Epithelial cell of prostate (primary cell): ENCODE measurements at places on chromosomes 5 and 9.

DNA sequence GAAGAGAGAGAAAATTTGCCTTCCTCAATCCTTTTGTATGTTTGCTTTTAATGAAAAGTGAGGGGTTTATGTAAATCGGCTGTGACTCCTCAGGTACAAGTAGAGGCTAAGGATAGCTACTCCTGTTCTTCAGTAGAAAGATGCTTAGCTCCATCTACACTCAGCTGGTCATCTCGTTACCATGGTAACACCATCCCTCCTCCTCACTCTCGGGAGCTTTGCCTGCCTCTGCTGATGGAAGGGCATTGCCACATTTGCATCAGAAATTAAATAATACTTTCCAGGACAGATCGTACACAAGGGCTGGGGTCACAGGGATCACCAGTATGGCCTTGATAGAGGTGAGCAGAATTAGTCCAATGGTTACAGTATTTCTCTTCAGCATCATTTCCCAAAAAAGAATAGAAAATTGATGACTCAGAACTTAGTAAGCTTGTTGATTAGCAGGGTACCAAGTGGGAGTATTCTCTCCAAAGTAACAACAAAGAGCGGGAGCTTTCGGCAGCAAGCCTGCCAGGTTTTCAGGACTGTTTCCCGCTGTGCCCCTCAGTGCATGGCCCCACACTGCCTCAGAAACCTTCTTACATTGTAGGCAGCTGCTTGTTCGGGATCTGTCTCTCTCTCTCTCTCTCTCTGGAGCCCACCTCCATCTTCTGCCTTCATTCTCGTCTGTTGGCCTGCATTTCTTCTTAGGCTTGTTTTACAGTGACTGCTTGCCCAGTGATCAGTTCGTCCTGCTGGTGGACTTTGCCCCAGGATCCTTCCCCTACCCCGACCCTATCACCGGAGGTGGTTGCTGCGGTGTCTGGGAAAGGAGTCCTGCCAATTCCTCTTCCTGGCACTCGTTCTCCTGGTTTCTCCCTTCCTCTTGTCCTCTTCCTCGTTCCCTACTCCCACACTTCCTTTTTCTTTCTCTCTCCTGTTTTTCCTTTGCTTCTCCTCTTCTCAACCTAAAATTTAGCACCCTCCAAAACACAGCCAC is 51.9 kb upstream of the SNAPC3 start:
- DNase-seq = no peak

- DNase-seq = no peak
Measured at GRCh38 chr5:1481266-1481958, 36.2 kb upstream of the SLC6A3 start.

- DNase-seq = no peak
Measured at GRCh38 chr5:40754381-40755092, 1.2 kb downstream of the TTC33 start.

GRCh38 chr5:170612256-170612678 is 108.4 kb downstream of the KCNIP1 start:
- DNase-seq = no peak

GRCh38 chr5:11302663-11303062 is 541.6 kb upstream of the DAP start:
- DNase-seq = no peak

DNA sequence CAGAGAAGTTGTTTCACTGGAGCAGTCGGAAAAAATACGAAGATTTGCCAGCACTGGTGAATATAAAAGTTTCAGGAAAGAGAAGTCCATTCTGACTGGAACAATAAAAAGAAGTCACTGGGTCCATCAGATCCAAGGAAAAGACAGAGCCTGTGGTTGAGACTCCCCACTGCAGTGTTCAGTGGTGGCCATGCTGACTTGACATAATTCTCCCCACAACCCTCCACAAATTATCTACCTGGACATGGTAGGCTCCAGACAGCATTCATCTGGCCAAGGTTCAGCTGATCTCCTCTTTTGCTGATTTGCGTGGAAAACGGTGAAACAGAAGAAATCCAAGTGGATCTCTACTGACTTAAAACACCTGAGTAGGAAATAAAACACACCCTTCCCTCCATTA is 8.0 kb downstream of the THBS4 start:
- no peak for DNase-seq

- no peak for DNase-seq
Measured at GRCh38 chr5:74020503-74020902, 394.5 kb downstream of the ARHGEF28 start.

- DNase-seq = no peak
Measured at GRCh38 chr9:101417389-101417788, 18.2 kb downstream of the ALDOB start.

- DNase-seq = no peak
Measured at GRCh38 chr5:158011422-158011821, 152.5 kb upstream of the CLINT1 start.

DNA sequence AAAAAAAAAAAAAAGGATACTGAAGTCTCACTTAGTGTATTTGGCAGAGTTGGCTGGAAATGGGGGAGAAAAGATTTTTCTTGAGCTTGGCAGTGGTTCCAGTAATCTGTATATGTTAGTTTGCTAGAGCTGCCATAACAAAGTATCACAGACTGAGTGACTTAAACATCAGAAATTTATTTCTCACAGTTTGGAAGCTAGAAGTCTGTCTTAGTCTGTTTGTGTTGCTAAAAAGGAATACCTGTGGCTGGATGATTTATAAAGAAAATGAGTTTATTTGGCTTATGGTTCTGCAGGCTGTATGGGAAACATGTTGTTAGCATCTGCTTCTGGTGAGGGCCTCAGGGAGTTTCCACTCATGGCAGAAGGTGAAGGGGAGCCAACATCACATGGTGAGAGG is 89.6 kb upstream of the CEP78 start:
- DNase-seq = no peak

- no peak for DNase-seq
Measured at GRCh38 chr9:8857068-8857925, 1057.7 kb upstream of the DMAC1 start.

DNA sequence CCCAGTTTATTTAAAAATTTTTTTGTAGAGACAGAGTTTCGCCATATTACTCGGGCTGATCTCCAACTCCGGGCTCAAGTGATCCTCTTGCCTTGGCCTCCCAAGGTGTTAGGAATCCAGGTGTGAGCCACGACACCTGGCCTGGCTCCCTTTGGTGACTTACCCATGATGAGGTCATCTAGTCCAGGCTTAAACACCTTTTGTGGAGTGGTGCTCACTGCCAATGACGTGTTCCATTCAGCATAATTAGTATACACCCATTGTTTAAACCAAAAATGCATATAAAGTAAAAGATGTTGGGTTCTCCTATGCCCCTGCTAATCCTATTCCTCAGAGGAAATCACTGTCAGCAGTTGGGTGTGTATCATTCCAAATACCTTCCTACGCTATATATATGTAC is 91.0 kb downstream of the HSPA4 start:
- no peak for DNase-seq

DNA sequence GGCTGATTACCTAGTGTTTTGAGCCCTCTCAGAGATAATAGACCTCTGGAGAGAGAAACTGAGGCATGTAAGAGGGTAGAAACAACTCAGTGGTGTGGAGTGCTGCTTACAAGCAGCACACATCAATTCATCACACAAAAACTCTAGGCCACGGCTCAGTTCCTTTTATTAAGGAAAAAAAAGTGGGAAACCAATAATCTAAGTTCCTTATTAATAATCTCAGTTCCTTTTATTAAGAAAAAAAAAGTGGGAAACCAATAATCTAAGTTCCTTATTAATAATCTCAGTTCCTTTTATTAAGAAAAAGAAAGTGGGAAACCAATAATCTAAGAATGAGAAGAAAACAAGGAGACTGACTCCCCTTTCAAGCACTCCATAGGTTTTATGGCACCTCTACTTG is 28.0 kb downstream of the TXNDC8 start:
- DNase-seq = no peak

DNA sequence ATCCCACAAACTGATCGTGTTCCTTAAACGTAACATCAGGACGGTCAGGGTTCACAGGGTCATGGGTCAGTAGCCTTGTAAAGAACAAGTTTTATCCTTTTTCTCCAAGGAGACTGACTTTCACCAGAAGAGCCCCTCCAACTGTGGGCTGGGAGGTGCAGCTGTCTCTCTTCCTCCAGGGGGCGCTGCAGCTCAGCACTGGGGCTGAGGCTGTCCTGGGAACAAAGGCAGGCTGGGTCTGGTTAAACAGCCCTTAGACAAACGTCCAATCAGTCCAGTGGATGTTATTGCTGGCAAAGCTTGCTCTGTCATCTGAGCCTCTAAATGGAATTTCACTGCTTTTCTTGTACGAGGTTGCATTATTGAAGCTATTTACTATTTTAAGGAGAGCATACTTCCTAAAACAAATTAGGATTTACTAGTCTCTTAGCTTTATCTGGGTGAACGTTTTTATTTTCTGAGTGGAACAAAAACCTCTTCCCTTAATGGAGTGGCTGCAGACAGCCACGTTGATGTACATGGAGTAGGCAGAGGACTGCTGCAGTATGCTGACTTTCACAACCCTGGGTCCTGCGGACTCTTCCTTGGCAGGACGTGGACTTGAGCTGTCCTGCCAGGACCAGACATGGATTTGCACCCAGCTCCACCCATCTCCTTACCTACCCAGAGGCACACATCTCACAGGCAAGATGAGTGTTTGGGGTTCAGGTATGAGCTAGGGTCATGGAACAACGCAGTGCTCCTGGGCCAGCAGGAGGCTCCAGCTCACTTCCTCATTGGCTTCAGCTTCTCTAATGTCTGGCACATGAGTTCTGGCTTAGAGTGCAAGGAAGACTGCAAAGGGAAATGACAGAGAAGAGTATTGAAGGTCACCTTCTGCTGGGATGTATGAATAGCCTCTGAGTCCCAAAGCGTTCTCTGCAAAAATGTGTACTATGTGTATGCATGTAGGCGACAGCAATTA is 7.8 kb downstream of the EXOSC2 start:
- no peak for DNase-seq

DNA sequence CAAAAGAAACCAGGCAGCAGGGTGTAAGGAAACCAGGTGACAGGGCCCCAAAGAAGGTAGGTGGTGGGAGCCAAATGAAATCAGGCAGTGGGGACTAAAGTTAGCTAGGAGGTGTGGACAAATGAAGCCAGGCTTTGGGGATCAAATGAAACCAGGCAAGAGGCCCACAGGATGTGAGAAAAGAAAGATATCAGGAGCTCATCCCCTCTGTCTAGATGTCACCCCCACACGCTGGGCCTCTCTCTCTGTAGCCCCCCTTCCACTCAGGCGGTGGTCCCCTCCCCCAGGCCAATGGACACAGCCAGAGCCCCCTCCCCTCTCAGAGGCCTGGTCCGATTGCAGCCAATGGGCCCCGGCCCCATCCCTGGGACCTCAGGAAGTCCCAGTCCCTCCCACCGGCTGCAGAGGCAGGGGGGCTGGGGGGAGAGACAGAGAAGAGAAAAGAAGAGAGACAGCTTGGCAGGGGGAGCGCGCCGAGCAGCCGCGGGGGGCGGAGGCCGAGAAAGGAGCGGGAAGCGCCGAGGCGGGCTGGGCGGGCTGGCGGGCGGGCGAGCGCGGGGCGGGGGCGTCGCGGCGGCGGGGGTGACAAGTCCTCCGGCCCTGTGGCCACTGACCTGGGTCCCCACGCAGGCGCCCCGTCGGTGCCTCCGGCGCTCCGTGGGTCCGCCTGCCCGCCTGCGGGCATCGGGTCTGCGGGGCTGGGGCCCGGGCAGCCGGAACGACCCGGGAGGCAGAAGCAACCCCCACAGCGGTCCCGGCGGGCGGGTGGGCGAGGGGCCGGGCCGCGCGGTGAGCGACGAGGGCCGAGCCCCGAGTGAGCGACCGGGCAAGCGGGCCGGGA is 11.9 kb downstream of the CNTFR start:
- DNase-seq = no peak

- DNase-seq = no peak
Measured at GRCh38 chr9:115116421-115117284, 1.3 kb downstream of the TNC start.

DNA sequence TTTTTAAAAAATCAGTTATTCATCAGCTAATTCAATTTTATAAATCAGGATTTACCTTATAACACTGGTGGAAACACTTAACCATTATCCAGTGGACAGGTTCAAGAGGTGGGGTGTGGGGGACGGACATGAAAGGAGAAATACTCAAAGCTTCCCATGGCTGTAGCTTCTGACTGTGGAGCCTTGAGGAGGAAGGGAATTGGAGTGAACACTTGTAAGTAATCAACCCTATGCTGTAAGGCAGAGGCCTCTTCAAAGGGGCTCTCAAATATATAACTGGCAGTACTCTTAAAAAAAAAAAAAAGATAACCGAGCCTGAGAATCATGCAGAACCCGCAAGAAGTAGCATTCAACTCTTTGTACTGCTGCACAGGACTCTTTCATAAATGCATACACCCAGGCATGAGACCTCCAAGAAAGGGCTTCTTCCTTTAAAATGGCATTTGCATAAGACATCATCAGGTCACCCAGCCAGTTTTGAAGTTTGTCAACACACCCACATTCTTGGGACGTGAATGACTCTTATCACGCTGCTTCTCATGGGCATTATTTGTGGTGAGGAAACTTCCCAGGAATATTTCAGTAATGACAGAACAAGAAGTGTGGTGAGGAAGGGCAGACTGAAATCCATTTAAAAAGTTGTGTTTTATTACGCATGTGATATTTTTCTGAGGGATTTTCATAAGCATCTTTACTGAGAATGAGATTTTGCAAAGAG is 8.1 kb downstream of the OSMR start:
- peak; percentile 84 for DNase-seq

DNA sequence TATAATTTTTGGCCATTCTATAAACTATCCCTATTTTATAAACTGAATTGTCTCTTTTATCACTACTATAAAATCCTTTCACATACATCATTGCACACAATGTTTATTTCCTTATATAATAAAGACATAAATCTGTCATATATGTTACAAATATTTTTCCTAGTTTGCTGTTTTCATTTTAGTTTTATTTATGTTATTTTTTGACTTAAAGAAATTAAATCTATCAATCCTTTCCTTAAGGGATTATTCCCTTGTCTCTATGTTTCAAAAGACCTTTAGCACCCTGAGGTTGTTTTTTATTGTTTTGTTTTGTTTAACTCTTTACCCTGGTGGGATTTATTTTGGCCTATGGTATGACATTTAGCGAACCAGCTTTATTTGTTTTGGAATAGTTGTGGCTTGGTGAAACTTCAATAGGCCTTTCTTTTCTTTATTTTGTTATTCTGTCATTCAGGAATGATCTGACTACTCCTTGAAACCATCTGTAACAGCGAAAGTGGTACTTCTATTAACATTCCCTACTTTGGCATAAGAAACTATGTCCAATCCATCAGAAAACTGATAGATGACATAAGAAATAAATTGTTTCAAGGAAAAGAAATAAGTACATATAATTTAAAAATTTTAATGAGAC is 125.9 kb downstream of the CEP120 start:
- DNase-seq = no peak

- DNase-seq = no peak
Measured at GRCh38 chr5:41408676-41409443, 101.5 kb downstream of the PLCXD3 start.

- no peak for DNase-seq
Measured at GRCh38 chr5:5512543-5512942, 90.1 kb downstream of the ICE1 start.

GRCh38 chr9:122333169-122333808 is 37.5 kb upstream of the PTGS1 start:
- no peak for DNase-seq

- DNase-seq = no peak
Measured at GRCh38 chr9:131216806-131217205, 59.5 kb downstream of the FAM78A start.

- no peak for DNase-seq
Measured at GRCh38 chr9:98201102-98201501, 8.7 kb upstream of the CORO2A start.

GRCh38 chr9:33407061-33407460 is 4.7 kb upstream of the AQP7 start:
- DNase-seq = no peak

GRCh38 chr5:152711801-152712388 is 306.8 kb upstream of the NMUR2 start:
- DNase-seq = no peak

- DNase-seq = no peak
Measured at GRCh38 chr5:139374909-139375308, 8.2 kb downstream of the SLC23A1 start.
